ENCODE measurements at places on chromosomes 7 and 10.

- no peak for DNase-seq
Observed at GRCh38 chr7:42876182-42877068, 35.4 kb downstream of the C7orf25 start.

GRCh38 chr10:119640875-119641526 is 10.2 kb upstream of the BAG3 start:
- DNase-seq = no peak

GRCh38 chr10:58653139-58653538 is 140.5 kb downstream of the BICC1 start:
- no peak for DNase-seq

GRCh38 chr7:29825775-29826529 is 19.6 kb downstream of the WIPF3 start:
- no peak for DNase-seq

- DNase-seq = no peak
Observed at GRCh38 chr7:129468087-129468486, 33.9 kb downstream of the STRIP2 start.

GRCh38 chr7:124690840-124691239 is 74.8 kb downstream of the GPR37 start:
- DNase-seq = no peak

- DNase-seq = no peak
Observed at GRCh38 chr10:101687071-101687658, 7.8 kb downstream of the FBXW4 start.

GRCh38 chr7:1415389-1415990 is 43.8 kb downstream of the MICALL2 start:
- no peak for DNase-seq

DNA sequence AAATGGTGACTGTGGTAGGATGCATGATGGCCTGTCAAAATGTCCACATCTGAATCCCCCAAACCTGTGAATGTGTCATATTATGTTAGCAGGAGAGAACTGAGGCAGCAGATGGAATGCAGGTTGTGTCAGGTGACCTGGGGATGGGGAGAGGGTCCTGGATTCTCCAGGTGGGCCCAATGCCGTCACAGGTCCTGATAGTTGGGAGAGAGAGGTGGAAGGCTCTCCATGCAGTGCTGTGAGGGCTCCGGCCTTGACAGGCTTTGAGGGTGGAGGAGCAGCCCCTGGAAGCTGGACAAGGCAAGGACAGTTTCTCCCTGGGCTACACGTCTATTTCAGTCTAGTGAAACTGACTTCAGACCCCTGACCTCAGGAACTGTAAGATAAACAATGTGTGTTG is 330.9 kb upstream of the ZNF32 start:
- no peak for DNase-seq

DNA sequence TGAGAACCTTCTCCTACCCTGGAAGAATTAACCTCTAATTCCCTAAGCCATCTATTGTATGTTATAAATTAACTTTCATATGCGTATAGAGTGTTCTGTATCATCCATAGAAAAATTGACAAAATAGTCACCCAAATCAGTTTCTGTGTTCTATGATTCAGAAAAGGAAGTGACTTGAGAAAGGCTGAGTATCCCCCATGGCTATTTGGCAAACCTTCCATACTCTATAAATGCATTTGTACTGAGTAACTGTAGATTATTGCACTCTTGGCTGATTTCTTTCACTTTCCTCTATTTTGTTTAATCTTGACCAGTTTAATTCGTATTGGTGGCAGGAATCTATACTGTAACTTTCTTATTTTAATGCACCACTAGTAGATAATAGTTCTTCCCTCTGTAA is 182.2 kb downstream of the HTR7 start:
- DNase-seq = no peak

DNA sequence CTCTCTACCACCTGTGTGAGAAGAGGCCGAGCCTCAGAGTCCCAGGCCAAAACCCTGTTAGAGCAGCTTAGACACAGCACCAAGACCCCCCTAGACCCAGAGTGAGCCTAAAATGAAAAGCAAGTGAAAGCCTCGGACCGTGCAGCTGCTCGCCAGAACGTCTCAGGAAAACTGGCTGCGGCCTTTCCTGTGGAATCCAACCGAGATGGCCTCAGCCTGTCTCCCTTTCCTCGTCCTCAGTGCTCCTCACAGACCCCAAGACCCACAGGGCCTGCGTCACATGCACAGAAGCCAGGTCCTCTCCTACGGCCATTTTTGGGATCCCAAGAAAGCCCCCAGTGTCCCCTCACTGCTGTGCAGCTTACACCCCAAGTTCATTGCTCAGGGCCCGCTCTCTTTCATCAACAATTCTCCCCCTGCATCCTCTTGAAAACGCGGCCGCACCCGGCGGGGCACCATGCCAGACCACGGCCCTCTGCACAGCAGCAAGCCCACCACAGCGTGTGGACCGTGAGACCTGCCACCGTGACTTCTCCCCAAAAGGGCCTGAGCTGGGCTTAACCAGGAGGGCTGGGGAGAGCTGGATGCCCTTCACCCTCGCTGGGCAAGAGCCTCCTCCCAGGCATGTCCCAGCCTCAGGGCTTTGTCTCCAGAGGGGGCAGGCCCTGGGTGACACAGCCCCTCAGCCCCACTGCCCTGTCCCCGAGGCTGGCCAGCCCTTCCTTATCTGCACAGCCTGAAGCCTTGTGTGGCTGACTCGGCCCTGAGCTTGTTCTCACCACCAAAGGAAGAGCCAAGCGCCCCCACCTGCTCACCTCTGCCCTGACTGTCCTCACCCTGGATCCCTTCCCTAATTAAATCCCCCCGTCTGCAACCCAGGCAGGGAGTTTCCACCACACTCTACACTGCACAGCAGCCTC is 142.9 kb downstream of the PTPRN2 start:
- DNase-seq = no peak

DNA sequence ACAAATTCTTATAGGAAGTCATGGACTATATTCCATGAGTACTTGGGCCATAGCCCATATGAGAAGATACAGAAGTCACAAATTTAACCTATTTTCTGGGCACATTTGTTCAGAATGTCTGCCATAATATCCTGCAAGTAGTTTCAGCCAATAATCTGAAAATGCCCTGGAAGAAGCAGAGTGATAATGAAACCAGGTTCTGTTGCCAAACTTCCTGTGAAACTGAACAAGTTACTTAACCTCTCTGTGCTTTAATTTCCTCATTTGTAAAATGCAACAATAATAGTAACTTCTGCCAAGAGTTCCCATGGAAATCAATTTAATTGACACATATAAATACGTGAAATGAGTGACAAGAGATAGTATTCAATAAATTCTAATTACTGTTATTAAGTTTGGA is 88.8 kb downstream of the SEMA3C start:
- DNase-seq = no peak

All from activated T-helper 1 cell treated with anti-CD3 and anti-CD28 coated beads, Interleukin-2, amount 50 U/mL, for 16 hours (primary cell).